ENCODE measurements at places on chromosomes 2 and 18.

DNA sequence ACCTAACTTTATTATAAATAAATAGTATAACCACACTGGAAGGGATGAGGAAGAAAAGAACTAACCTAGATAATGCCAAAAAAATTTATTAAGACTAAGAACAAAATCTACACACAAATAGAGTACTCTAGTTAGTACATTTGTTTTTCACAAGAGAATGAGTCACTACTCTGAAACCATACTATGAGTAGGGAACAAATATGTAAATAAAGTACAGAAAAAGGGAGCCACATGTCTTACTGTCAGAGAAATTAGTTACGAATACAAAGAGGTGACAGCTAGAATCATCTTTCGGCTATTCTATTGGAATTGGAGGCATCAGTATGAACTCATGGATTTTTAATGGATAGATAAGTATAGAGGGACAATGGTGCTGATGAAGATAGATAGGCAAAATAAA is 150.5 kb downstream of the COPS8 start:
- DNase-seq = no peak

DNA sequence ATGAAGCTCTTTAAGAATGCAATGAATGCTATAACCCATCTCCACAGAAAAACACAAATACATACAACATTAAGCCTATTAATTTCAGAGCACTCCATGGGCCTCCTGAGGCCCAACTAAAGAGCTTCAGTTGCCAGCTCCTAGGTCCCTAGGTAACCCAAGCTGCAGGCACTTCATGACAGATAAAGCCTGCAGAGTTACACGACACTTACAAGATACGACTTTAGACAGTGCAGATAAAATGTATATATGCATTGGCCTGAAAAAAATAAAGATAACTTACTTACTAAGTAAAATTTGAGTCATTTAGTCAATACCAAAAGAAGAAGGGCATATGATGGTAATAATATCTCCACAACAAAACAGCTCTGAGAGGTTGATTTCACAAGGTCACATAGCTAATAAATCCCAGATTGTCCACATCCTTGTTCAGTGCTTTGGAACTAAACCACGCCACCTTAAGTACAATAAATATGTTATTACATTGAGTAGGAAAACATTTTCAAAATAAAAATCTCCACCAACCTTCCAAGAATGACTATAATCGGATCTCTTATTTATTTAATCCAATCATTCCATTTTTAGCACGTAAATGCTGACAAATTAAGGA is 3.4 kb downstream of the MAP4K3 start:
- DNase-seq = no peak

DNA sequence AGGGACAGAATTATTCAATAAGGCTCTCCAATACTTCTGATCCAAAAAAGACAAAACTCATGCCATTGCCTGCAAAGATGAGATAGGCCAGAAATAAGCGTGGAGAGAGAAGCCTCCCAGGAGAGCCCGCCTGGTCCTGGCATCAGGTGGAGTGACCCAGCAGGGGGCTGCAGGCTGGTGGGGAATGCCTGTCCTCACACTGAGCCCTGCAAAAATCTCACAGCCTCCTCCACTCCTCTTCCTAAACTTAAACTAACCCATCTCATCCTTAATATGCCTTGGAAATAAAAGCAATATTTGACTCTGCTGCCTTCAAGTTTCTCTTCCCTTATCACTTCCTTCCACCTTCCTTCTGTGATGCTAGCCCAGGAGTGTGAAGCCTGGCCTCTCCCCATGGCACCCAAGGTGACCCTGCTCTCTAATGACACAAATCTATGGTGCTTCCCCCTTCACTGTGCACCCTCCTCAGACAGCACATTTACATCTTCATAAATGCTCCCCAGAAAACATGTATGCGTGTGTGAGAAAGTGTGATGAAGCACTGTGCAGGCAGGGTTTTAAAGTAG is 218.4 kb downstream of the ANAPC1 start:
- DNase-seq = no peak

- no peak for DNase-seq
These were observed 1.3 kb downstream of the RAB10 start for GRCh38 chr2:26035090-26035743.

DNA sequence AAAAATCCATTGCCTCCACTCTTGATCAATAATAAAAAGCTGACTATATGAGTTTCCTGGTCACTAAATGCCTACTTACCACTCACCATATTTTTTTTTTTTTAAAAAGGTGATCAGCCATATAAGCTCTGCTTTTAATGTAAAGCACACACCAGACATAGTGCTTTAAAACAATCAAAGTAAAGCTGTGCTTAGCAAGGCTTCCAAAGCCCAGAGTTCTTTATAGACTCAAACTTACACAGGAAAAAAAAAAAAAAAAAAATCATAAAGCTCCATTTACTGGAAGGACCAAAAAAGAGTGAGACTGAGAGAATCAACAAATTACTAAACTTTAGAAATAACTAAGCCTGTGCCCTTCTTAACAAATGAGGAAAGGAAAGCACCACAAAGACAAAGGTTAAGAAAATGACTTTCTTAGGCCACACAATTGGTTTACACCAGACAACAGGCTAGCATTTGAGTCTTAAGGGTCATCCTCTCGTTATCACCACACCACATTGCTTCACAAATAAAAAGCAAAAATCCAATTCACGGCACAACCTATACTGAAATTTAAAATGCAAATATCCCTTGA is 11.2 kb downstream of the ACVR1 start:
- no peak for DNase-seq

DNA sequence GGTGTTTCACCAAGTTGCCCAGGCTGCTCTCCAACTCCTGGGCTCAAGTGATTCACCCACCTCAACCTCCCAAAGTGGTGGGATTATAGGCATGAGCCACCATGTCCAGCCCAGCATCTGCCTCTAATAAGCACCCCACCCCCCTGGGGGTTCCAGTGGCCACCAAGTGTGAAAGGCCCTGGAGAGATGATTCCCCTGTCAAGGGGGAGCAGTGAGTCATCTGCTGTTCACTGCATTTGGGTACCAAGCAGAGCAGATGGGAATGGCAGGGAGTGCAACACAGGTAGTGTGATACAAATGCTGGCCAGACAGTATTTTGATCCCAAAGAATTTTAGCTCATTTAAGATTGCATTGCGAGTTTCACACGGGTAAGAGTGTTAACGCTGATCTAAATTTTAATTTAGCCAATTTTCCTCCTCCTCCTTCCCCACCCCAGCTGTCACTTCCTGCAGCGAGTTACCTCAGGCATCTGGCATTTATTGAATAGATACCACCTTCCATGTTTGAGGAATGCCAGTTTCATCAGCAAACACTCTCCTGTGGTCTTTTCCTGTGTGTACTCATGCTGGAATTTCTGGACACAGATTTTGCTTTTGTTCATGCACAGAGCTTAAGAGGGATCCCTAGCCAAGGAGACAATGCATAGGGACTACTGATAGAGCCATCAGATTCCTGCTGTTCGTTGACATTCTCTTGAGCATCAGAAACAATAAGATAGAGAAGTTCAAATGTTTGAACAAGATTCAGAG is 32.4 kb upstream of the NCK2 start:
- no peak for DNase-seq

GRCh38 chr2:203594541-203594940 is 59.4 kb upstream of the RAPH1 start:
- peak; percentile 35 for DNase-seq

- no peak for DNase-seq
These were observed 12.6 kb downstream of the NEU2 start for GRCh38 chr2:233044974-233045605.

GRCh38 chr2:170420961-170421687 is 243.2 kb downstream of the MYO3B start:
- DNase-seq = no peak

DNA sequence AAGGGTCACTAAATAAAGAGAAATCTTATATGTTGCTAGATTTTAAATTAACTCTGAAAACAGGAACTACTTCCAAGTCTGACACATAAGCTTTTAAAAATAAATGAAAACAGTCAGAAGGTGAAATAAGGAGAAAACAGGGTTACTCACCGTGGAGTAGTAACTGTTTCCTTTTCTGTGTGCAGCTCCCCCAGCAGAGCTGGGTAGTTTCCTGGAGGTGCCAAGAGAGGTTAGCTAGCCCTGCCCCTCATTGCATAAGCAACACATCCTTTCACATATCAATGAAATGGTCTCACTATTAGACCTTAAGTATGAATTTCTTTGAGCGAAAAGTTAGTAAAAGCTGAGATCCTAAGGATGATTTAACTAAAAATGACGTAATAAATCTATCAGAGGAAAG is 54.0 kb upstream of the GPR75 start:
- DNase-seq = peak; percentile 3

DNA sequence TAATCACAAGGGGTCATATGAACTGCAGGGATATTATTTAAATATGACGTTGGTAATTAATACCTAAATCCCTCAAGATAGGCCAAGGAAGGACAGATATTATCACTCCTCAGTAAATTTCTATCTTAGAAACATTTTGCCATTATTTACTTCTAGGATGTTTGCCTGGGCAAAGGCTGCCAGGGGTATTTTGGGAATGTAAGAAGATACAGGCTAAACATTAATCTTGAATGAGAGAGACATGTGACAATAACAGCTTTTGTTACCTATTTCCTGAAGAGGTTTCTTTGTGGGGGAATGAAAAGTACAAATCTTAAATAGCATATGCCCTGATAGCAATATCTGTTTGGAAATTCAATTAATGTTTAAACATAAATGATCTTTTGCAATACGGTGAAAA is 756 bp upstream of the CCDC195 start:
- no peak for DNase-seq

GRCh38 chr2:216572582-216573578 is 60.3 kb upstream of the IGFBP2 start:
- no peak for DNase-seq

DNA sequence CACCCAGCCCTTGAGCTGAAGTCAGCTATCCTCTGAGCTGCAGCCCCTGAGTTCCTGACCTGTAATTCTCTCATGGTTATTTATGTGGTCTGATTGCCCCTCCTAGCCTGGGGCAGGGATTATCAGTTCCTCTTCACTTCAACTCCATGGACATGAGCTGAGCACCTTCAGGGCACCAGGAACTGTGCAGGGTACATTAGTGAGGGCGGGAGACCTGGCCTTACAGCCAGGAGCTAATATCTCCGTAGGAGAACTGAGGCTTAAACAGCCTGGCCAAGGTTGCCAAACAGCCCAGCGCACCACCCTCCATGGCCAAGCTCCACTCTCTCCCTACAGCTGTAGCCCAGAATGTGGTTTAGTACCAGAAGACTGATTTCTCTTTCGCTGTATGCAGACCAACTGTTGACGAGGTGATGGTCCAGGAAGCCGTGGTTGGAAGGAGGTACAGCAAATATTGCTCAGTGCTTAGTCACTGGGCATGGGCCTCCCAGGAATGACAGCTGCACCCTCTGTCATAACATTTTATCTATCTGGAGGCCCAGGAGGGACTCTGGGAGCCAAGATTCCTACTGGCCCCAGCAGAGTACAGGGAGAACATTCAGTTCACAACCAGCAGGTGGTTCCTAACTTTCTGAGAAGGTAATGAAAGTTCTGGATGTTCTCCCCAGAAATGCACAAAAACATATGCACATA is 228.7 kb upstream of the SIX2 start:
- DNase-seq = peak; percentile 89

GRCh38 chr2:201116959-201117734 is 1.2 kb downstream of the CFLAR start:
- DNase-seq = no peak

DNA sequence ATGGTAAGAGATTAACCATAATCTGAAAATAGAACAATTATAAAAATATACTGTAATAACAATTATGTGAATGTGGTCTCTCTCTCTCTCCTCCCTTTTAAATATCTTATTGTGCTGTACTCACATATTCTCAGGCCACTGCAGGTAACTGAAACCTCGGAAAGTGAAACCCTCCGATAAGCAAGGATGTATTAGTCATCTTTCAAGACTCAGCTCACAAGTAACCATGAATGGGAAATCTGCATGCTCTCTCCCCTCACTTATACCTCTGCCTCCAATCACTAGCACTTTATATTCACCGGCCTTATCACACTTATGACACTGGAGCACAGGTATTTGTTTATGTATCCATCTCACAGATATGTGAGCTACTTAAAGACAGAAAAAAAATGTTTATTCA is 139.7 kb downstream of the LRP2 start:
- no peak for DNase-seq

DNA sequence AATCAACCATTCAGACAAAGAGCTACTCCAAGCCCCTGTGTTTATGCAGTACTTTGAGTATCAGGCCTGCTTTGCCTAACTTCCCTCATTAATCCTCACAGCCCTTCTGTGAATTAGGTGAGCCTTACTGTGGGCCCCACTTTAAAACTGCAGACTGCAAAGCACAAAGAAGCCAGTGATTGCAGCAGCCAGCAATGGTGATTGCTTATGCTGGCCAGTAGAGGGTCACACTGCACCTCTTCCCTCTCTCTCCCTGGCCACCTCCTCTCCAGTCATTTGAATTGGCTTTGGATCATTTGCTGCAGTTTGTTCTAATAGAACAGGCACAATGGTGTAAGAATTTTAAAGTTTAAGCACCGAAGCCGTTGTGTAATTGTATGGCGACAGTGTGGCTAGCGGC is 229.9 kb downstream of the AGPS start:
- no peak for DNase-seq

DNA sequence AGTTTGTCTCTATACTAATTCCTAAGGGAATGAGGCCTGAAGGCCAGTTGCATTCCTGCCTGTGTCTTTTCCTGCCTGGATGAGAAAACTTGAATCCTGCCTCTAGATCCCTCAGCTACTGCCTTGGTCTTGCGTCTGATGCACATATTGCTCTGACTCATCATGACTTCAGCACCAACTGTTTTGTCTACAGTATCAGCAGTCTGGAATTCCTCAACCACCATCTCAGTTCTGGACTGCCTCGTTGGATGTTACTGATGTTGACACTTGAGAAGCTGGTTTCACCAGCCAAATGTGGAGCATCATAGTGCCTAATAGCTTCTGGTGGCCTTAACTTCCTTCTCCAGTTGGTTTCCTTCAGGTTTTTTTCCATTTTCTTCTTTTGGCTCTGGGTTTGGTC is 211.0 kb downstream of the CTNNA2 start:
- peak; percentile 39 for DNase-seq

- DNase-seq = no peak
These were observed 3.1 kb downstream of the RAB11FIP5 start for GRCh38 chr2:73109431-73110167.

DNA sequence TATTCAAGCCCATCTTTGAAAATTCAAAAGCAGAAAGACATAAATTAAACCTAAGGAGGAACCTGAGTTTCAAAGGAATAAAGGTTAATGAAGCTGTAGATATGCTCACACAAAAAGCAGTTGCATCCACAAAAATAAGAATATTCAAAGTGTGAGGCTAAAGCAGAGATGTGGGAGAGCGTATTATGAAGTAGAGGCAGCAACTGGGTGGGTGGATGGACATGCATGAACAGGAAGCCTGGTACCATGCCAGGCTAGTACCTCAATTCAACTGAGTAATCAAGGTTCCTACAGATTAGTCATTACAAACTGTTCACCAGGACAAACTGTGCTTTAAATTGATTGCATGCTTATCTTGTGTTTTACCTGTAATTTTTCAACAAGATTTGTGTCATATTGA is 330.0 kb upstream of the PKDCC start:
- no peak for DNase-seq

GRCh38 chr2:37418956-37419355 is 74.5 kb downstream of the QPCT start:
- no peak for DNase-seq

GRCh38 chr18:23547846-23548245 is 38.5 kb downstream of the NPC1 start:
- no peak for DNase-seq

- DNase-seq = peak; percentile 66
These were observed 591 bp downstream of the ASXL2 start for GRCh38 chr2:25877431-25878360.

GRCh38 chr18:615773-616172 is 19.0 kb downstream of the CLUL1 start:
- no peak for DNase-seq

- DNase-seq = peak; percentile 13
These were observed 9.5 kb upstream of the ZNF396 start for GRCh38 chr18:35386600-35387100.

Data from HTR-8/SVneo (cell line).